ENCODE measurements at places on chromosomes 6 and 20. TPM values are rescaled to one million over a fixed set of nuclear protein-coding genes. Genes with fewer than 3 reads are reported as not detected.

The DUSP15 gene
- total RNA-seq, result 0.64 TPM

The PXMP4 gene
- total RNA-seq, result 9.6 TPM

The CDSN gene
- total RNA-seq, result 0.08 TPM

The NUS1 gene
- 19.4 TPM for total RNA-seq

The ZC2HC1B gene
- total RNA-seq, result not detected

The MYLK4 gene
- 0.84 TPM for total RNA-seq

DNA sequence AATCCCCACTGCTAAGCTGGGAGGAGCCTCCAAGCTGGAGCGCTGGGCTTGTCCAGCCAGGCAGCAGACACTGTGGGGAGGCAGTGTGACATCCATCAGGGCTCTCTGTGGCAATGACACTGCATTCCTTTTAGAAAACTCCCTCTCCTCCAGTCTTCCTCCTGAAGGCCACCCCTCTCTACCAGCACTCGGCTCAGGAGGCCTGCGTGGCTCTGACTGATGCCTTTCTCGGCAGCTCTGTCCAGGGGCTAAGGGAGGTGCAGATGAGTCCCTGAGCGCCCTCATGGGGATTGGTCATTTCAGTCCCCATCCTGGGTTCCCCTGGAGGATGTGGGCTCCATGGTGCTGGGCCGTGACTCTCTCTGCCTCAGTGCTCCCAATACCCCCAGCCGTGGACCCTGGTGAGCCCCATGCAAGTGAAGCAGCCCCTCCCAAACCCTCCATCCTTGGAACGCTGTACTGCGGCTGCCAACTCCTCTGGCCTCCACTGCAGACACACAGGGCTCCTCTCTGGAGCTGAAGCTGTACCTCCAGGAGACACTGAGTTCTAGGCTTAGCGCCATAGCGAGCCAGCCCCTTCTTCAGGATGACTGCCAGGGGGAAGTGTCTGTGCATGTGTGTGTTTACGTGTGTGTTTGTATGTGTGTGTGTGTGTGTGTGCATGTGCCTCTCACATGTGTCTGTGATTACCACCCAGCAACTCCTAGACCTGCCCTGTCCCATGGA is 209.6 kb downstream of the ERMARD start:
- no peak for ATAC-seq

GRCh38 chr6:90574610-90575009 is 12.3 kb downstream of the MAP3K7 start:
- ATAC-seq, result no peak

DNA sequence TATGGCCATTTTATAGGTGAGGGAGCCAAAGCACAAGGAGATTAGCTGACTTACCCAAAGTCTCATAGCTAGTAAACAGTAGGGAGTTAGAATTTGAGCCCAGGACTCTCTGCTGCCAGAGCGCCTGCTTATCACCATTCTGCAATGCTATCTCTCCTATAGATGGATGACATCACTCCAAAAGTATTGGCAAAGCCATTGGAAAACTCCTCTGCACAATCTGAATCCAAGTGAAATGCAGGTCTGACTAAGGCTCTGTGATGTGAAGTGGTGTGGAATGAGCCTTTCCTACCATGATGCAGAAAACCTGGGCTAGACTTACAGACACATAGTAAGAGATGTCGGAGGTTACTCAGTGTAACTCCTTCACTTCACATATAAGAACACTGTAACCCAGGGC is 106.3 kb downstream of the GRM1 start:
- ATAC-seq, result no peak

DNA sequence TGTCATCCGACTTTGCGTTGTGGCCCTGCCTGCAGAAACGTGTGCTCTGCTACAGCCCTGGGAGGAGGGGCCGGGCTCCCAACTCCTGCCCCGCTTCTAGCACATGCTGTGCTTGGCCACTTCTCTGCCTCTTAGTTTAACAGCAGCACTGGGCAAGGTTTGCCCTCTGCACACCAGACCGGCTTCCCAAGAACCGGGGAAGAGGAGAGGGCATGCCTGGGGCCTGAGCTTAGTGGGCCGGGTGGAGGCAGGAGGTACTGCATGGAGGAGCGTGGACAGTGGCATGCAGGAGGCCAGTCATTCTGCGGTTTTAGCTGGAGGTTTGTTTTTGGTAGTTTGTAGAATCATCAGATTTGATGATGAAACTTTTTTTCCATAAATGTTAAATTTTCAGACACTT is 45.5 kb downstream of the CEP43 start:
- ATAC-seq, result no peak

DNA sequence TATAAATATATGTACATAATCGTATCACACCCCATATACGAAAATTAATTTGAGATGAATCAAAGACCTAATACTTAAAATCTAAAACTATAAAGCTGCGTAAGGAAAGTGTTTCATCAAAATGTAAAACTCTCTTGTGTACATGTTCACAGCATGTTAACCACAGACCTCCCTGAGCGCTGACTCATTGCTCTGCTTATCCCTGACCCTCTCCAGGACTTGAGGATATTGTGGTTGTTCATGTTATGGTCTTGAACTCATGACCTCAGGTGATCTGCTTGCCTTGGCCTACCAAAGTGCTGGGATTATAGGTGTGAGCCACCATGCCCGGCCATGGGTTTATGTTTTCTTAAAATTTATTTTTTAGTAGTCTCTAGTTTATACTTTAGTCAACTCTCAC is 14.2 kb downstream of the FAM83B start:
- ATAC-seq, result no peak

DNA sequence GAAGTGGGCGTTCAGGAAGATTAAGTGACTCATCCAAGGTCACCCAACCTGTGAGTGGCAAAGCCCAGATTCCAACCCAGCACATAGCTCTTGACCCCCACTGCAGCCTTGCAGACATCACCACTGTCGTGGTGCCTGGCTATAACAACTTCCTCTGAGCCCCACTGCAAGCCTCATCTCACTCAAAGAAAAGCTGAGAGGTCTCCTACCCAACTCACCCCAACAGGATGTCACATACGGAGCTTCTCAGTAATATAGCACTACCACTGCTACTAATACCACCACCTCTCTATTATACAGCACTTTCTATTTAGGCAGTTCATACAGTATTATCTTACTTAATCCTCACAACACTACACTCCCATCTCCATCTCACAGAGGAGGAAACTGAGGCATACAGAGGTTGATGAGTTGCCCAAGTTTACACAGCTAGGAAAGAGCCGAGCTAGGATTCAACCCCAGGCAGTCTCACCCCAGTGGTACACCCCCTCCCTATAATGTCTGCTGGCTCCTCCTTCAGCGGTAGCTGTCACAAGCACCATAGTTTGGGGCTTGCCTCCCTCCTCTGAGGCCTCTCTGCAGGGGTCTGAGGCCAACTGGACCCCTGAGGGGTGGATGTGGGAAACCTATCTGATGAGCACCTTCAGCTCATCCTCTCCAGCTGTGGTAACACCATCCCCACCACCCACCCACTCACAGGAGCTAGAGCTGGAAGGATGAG is 19.5 kb downstream of the TFEB start:
- ATAC-seq, result no peak

DNA sequence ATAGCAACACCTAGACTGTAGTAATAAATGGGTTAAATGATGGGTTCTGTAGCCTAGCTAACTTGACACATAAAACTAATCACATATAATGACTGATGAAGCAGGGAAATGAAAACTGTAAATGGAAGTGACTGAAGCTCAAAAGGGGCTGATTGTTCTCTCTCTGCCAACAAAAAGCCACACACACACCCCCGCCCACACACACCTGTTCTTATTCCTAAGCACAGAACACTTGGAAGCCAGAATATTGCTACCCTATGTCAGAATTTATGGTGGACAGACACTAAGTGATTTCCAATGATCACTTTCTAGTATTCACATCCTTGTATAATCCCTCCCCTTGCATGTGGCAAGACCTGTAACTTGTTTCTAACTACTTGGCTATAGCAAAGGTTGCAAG is 603.5 kb downstream of the UTRN start:
- ATAC-seq, result no peak

DNA sequence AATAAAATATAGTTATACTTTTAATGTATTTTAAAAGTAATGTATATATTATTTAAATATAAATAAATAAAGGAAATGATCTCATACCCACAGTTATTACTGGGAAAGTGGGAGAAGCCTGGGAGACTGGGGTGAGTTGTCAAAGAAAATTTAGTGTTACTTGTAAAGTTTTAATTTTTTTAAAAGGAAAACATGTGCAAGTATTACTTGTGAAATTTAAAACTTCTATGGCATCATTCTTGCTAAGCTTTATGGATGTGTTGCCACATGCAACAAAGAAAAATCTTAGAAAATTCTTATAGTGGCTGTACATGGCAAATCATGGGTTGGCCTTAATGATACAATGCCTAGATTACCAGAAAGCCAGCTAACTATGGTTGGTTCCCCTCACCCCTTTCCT is 194.0 kb upstream of the KCNK16 start:
- no peak for ATAC-seq

DNA sequence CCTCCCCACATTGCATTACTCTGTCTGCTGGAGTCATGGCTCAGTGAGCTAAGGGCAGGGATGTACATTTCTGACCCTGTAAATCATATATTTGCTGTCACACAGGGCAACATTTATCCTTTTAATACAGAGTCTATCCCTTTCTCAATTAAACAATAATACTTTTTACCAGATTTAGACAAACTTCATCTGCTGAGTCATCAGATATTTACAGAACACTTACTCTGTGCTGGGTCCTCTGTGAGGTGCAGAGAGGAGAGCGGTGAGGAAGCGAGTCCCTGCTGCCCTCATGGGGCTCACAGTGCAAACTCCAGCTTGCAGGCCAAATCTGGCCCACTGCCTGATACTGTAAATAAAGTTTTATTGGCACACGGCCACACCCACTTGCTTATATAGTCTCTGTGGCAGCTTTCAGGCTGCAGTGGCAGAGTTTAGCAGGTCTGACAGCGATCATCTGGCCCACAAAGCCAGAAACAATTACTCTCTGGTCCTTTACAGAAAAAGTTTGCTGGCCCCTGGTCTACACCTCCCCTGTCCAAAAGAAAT is 144.5 kb downstream of the CDH26 start:
- no peak for ATAC-seq

DNA sequence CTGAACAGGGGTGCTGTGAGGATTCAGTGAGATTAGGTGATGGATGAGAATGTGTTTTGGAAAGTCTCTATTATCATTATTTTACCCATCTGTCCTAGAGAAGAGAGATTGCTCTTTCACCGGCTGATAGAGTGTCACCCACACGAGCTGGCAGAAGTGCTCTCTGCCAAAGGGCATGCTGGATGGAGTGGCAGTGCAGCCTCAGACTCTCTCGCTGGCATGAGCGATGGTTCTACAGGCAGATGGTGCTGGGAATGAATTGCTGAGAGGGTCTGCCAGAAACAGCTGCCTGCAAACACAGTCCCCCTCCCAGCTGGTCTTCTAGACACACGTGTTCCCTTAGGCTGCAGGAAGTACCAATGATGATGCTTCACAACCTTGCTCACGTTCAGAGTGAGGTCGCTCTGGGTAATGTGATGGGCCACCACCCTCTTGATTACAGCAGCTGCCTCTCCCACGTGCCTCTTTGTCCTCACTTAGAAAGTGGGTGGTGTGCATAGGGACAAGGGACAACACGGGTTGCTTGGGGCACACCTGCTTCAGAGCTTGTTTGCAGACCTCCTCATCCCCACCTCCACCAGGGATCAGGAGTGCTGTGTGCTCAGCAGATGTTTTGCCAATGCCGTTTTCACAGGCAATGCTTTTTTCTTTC is 84.7 kb downstream of the FOXA2 start:
- no peak for ATAC-seq

DNA sequence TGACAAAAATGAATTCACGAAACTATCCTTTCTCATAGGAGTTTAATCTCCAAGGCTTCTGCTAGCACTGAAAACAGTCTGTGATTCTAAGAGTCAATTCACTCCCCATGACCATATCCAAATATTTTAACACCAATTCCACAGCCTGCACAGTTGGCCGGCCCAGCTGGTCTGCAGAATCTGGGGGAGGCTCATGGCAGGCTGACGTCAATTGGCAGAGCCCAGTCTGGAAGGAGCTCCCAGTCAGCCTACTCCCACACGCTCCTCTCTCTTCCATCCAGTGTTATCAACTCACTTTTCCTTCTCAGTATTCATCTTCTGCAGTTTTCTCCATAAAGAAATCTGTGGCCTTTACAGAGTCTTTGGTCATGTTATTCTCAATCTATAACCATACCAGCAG is 111.0 kb downstream of the TBXT start:
- no peak for ATAC-seq

DNA sequence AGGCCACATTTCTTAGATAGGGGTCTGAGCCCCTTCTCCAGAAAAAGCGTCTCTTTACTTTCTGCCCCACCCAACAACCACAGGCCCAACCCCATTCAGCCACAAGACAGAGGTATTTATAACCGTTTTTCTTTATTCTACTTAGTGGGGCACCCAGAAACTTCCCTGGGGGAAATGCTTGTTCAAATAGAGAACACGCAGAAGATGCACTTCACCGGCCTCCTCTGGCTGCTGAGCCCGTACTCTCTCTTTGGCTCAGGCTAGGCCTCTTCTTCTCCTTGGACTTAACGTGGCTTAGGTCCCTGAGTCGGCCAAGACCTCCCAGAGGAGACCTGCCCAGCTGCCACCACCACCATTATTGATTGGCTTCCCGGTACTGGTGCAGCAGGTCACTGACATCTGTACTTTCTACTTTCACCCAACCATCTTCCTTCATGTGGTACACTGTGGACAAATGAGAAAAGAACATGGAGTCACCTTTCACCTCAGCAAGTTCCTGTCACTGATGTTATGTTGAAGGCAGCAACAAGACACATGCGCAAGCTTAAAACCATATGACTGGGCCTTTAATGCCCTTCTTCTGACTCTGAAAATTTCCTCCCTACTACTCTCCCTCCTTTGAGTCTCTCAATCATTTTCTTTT is 2.2 kb upstream of the TAP2 start:
- ATAC-seq, result no peak

- no peak for ATAC-seq
These were observed 10.6 kb downstream of the NOL4L start for GRCh38 chr20:32574296-32575226.

DNA sequence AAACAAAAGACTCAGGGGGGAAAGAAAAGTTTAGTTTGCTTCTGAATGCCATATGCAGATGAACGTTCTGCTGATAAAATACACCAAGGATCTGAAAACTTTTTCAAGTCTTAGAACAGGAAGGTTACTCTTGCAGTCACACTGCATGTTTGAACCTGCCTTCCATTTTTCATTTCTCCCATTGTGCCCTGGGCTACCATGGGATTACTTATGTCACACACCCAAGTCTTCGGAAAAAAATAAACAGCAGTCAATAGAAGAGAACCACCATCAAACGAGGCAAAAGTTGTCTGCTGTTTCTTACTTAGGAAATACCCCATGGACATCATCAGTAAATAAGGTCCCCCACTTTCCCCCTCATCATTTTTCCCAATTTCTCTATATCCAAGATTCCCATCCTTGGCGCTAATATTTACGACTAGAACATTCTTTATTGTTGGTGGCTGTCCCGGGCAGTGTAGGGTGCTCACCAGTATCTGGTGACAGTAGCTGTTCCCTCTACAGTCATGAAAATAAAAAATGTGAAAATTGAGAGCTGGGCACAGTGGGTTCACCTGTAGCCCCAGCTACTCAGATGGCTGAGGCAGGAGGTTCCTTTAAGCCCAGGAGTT is 202.5 kb downstream of the BCAS1 start:
- peak; percentile 68 for ATAC-seq

- peak; percentile 88 for ATAC-seq
These were observed 64.3 kb downstream of the EDN1 start for GRCh38 chr6:12354499-12354898.

All from esophagus mucosa (tissue), 1 donor.